Activated naive CD8-positive, alpha-beta T cell treated with anti-CD3 and anti-CD28 coated beads, Interleukin-2, amount 50 U/mL, for 16 hours (primary cell): ENCODE measurements at places on chromosomes 7 and 10.

DNA sequence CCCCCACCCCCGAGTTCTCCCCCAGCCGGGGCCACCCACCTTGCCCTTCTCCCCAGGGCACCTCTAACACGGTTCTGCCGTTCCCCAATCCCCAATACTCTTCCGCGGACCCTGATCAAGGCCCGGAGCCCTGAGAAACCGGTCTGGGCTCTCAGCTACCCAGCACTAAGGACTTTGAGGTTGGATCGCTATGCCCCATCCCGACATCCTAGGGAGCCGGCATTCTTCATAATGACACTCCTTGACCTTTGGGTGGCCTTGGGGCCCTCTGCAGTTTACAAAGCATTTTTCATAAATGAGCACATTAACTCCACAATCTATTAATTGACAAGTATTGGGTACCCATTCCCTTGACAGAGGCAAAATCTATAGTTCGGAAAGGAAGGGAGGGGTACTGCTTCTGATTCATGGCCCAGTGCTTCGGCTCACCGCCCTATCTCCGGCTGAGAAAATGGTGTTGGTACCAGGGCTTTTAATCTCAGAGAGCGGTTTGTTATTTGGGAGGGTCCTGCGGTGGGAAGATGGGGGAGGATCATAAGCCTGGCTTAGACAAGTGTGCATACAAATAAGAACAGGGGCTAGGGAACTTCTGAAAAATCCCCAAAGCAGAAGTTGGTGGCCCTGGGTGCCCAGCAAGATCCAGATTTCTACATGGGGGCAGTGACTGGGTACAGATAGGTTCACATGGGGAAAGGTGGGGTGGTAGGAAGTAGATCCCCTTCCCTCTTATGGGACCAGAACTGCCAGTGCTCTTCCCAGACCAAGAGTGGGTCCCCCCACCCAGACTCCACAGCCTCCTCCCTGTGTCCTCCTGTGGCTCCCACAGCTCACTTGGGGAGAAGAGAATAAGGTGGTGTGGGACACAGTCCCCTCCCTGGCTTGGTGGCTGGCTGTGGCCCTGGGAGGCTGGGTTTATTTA lies 3.2 kb downstream of the IMPDH1 start:
- DNase-seq, result no peak

DNA sequence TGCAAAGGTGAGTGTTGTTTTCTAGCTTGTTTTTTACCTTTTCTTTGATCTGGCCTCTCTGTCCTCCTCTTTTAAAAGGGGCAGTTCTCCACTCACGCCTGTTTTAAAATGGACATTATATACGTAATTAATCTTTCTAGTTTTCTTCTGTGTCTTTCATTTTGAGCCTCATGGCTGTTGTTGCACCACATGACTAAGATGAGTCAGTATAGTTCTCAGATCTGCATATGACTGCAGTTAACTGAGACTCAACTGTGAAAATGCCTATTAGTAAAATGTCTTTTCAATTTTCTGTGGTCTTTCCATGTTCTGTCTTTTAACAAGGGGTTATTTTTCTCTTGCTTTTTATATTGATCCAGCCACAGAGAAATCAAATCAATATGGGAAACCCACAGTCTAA lies 296.1 kb downstream of the CDK14 start:
- DNase-seq, result no peak

DNA sequence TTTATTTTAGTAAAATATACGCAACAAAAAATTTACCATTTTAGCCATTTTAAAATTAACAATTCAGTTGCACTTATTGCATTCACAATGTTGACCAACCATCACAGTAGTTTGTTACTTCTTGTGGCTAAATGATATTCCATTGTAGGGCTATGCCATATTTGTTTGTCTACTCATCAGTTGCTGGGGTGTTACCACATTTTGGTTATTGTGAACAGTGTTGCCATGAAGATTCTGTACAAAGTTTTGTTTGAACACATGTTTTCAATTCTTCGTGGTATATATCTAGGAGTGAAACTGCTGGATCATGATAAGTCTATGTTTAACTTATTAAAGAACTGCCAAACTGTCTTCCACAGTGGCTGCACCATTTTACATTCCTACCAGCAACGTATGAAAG lies 46.3 kb upstream of the ZNF365 start:
- no peak for DNase-seq

DNA sequence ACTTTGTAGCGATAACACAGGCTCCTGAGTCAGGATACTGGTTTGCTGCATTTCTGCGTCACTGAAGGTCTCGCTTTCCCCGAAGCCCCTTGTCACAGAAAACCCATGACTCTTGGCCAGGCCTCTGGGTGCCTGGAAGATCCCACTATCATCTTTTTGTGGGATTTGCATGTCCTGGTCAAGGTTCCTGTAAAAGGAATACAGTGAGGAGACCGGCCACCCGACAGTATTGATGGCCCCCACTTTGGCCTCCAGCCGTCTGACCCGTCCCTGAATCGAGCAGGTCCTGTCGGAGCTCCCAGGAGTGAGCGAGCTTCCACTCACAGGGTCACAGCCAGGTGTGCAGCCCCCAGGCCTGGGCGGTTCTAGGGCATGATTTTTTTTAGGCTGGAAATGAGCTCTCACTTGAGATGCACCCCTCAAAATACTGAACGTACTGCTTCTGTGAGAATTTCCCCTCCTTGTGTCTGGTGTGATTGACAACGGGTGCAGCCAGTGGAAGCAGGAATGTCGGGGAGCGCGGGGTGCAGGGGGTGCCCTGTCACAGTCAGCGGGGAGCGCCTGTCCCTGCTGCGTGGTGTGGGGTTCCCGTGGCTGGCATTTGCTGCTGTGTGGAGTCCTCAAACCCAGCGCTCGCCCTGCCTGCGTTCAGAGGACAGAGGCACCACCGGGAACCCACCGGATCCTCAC lies 75.8 kb downstream of the DNAJB6 start:
- no peak for DNase-seq

DNA sequence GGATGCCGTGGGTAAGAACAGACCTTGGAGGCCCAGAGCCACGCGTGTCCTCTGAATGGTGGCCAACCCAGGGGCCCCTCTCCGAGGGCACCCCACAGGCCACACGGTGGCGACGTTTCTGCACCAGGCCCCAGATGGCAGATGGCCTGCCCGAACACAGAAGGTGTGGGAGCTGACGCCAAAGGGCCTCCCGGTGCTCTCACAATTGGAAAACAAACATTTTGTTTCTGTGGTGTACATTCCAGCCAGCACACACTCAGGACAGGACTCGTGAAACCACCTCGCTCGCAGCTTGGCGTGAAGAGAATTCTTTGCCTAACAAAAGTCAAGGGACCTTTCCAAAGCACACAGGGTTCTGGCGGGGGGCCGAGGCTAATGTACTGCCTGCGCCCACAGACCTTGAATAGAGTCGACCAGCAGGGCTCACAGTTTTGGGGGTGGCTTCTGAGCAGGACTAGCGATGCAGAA lies 112.1 kb downstream of the FAM53B start:
- DNase-seq, result no peak
